ENCODE measurements at places on chromosomes 11 and 22.

GRCh38 chr22:38839686-38840085, 4.1 kb downstream of the NPTXR start:
- DNase-seq: no peak

GRCh38 chr22:46542011-46542985, 4.9 kb upstream of the CELSR1 start:
- peak; percentile 81 for DNase-seq

- peak; percentile 18 for DNase-seq
Measured at GRCh38 chr11:84922836-84923235, 704.3 kb downstream of the DLG2 start.

DNA sequence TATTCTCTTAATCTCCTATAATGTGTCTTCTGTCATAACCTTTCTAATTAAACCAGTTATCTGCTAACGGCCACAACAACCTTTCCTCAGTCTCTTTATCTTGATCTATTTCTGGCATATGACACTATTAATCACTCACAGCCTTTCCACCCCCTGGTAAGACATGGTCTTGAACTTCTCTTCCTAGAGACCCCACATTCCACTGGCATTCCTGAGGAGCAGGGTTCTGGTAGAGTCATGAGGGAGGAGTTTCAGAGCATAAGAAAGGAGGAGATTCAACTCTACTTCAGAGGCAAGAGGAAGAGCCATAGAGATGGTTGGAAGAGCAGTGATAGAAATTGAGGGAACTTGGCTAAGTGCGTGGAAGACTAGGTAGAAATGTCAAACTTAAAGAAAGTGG, 325.6 kb downstream of the BLID start:
- no peak for DNase-seq

- peak; percentile 54 for DNase-seq
Measured at GRCh38 chr11:269146-269890, 8.9 kb upstream of the NLRP6 start.

GRCh38 chr11:112769170-112769569, 192.1 kb upstream of the NCAM1 start:
- no peak for DNase-seq

DNA sequence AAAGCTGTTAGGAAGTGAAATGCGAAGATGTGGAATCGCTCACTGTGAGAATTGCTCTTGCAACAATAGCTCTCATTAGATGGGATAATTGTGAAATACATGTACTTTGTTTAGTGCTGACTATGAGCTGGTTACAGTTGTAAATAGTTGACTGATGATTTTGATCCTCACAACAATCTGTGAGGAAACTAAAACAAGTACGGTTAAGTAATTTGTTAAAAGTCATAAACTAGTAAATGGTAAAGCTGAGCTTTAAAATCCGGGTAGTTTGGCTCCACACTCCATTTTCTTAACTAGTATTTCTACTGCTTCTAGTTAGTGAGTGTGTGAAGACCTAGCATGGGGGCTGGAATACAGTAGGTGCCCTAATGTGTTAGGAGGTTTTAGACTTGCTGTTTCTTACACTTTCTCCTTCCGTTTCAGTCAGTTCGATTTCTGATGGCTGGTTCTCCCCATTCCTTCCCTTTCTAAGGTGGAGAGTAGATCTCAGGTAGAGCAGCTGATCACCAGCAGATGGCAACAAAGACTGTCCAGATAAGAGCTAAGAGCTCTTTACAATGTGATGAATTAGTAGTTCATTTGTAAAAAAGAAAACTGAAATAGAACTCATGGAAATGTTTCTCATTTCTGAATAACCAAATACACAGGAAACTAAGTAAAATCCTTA, 16.3 kb upstream of the CYP2R1 start:
- peak; percentile 60 for DNase-seq

DNA sequence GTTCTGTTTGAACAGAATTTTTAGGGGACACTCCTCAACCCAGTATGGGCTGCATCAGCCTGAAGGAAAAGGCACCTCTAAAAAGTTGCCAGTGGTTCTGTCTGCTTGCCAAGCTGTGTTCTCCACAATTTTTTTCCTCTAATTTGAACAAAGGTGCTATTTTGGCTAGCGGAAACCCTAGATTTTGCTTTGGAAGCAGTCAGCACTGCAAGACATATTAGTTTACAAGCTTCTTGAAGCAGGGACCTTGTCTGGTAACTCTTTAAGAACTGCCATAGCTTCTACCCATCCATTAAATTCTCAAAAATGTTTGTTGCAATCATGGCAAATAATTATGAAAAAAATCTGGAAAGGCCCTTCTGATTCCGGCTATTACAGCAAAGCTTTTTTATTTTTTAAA, 75.6 kb upstream of the HEPHL1 start:
- peak; percentile 5 for DNase-seq

DNA sequence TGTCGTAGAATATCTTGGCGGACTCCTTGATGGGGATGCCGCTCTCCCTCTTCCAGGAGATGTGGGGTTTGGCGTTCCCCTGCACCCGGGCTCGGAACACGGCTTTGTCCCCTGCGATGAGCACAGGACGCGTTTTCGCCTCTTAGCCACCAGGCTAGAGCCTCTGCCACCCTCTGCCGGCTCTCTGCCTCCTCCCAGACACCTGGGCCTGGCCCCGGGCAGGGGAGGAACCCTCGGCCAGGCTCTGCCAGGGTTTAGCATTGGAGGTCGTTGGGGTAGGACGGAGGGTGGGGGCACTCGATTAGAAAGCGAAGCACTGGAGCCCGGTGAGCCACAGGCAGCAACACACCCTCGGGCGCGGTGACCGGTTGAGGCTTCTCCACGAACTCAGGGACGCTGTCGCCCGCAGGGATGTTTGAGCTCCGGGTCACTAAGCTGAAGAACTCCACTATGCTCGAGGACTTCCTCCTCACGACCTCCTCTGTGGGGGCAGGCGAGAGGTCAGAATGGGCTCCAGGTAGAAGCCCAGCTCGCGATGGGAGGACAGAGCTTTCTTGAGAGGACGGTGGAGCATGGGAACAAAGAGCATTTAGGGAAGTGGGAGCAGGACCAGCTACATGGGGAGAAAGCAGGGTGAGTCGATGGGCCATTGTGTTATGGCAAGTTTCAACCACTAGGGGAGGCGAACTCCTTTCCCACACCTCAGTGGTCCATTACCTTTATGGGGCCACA, 4.3 kb downstream of the IGSF22 start:
- DNase-seq: peak; percentile 49

GRCh38 chr11:80186692-80187091, 745.9 kb upstream of the TENM4 start:
- DNase-seq: no peak

DNA sequence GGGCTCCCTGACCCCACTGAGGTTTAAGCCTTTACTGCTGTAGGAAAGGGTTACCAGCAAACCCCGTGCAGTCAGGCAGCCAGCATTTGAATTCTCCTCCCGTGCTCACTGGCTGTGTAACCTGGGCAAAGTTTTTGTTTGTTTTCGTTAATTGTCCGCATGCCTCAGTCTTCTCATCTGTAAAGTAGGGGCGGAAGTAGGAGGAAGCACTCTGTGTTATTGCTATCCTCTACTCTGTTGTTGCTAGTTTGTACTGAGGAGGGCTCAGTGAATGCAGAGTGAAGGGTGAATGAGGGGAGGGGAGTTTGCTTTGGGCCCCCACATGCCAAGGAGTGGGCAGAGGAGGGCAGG, 14.0 kb upstream of the SYT7 start:
- no peak for DNase-seq

DNA sequence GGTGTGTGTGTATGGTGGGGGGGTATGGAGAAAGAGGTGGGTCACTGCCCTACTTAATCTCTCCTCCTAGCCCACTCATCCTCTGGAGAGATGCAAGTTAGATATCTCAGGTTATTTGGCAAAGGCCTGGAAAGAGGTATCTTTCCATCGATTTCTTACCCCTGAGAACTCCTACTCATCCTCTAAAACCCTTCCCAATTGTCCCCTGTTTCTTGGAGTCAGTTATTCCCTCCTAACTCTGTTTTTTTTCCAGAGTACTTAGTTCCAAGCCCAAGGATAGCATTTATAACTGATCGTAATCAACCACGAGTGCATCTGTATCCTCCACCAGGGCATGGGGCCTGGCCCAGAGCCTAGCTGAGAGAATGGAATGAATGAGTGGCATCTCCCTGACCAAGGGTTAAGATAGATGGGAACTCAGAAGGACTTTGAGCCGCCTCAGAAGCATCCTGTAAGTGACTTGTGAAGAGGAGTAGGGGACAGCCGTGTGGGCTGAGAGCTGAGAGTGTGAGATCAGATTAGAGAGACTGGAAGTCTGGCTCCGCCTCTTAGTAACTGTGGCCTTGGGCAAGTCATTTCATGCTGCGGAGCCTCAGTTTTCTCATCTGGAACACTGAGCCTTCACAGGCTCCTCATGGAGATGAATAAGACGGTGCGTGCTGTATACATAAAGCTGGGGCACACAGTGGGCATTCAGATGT, 16.2 kb downstream of the CD6 start:
- DNase-seq: no peak

- DNase-seq: peak; percentile 80
Measured at GRCh38 chr11:120184946-120185705, 25.7 kb upstream of the OAF start.

DNA sequence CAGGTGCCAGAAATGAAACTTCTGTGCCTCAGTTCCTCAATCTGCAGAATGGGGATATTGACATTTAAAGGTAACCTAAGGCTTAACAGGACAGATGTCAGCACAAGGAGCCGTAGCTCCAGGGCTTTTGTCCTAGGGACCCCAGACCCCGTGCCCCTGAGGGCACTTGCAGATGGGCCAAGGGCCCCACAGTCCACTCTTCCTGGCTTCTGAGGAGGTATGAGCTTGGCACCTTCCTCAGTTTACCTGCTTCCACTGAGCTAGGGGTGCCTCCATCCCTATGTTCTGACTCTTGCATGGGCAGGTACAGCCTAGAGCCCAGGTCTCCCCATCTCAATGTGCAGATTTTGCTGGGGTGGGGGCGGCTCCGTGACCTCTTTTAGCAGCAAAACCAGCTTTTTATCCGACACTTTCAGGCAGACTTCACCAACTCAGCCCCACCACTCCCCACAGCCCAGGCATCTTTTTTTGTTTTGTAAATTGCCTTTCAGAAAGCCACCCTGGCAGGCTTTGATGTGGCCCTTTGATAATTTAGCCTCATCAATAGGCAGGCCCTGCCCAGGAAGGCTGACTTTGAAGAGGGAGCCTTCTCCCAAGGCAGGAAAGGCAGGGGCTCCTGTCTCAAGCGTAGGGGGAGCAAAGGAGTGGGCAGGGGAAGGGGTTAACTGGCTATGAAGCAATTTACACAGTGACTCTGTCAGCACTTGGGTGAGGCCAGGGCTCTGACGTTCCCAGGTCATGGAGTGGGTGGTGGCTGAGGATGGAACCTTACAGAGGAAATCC, 23.7 kb upstream of the FGF3 start:
- peak; percentile 19 for DNase-seq

DNA sequence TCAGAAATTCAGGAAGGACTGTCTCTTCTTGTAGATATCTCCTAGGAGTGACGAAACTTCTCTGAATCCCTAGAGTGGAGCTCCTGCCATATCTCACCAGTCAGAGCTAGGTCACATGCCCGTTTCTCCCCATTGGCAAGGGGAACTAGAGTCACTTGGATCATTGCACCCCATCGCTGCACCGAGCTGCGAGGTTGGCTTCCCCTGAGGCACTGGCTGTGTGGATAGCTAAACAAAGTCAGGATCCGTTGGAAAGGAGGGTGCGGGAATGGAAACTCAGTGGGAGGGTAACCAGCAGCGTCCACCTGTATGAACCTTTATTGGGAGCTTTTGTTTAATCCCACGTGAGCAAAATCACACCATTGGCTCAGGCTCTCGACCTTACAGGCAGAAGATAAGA, 283.8 kb downstream of the BRD1 start:
- DNase-seq: no peak

DNA sequence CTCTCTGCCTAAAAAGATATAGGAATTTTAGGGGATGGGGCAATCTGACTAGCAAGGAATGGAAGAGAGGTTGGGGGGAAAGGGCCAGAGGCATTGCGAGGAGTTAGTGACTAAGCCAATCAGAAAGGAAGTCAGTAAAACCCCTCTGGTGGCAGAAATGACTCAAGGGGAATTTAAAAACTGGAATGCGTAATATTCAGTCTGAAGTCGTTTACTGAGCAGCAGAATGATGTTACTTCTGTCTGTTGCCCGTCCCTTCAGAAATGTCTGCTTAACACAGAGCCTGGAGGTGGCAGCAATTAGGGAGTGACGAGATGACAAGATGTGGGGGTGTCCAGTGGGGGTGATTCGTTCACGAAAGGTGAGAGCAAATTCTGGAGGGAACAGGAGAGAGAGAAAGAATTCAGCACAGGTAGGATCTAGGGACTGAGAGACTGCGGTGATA, 107.7 kb upstream of the CLMP start:
- DNase-seq: peak; percentile 88

DNA sequence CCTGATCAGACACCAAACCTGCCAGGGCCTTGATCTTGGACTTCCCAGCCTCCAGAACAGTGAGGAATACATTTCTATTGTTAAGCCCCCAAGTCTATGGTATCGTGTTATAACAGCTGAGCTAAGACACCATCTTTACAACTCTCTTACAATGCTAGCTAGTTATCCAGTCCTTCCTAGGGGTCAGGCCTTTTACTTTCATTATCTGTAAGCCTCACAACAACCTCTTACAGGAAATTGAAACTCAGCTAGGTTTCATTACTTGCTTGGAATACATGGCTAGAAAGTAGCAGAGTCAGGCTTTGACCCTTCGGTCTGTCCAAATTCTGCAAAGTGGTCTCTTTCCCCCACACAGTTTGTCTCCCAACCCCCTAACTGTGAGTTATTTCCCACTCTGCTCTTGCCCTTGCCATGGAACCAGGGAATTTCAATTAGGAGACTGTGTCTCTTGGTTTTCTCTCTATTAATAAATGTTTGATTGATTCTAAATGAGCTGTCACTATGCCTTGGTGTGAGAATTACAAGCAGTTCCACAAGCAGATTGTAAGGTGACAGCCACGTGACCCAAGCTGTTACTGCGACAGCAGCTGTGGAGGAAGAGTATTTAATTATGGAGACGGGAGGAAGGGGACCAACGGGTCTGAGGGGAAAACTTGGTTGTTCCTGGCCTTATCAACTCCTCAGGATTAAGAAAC, 38.4 kb upstream of the CLMP start:
- DNase-seq: peak; percentile 23

GRCh38 chr11:69647761-69648497, 7.0 kb downstream of the CCND1 start:
- peak; percentile 23 for DNase-seq

DNA sequence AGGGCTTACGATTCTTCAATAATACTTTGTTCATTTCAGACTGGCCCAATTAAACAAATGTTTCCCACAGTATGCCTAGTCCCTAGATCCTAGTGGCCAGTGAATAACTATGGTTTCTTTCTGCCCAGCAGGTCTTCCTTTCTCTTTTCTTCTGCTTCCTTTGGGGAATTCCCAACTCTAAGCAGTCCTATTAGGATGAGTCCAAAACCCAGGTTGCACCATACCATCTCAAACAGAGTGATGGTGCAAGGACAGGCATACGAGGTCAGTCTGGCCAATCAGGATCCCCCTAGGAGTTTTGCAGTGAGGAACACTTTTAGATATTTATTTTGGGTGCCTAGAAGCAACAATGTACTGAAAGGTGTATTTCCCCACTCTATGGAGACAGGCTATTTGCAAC, 41.4 kb upstream of the CCDC34 start:
- DNase-seq: no peak
